Sigmoid colon (tissue), 7 donors: ENCODE measurements at places on chromosomes 1 and 21. TPM values are rescaled to one million over a fixed set of nuclear protein-coding genes. Genes with fewer than 3 reads are reported as not detected.

The DNALI1 gene
- total RNA-seq, result 13.0 TPM

The TNNI3K gene
- 6.7 TPM for total RNA-seq

- H3K4me3 ChIP-seq, result no peak overlapping the region
- no peaks in the 10 kb centered on the region for H3K27me3 ChIP-seq
- H3K36me3 ChIP-seq, result no peaks in the 10 kb centered on the region
- no peak for DNase-seq
- H3K27ac ChIP-seq, result no peak overlapping the region
These were observed 60.3 kb downstream of the GALNT2 start for GRCh38 chr1:230127105-230128054.

- no peaks in the 10 kb centered on the region for H3K4me1 ChIP-seq
- H3K36me3 ChIP-seq, result no peaks in the 10 kb centered on the region
- no peaks in the 10 kb centered on the region for H3K27me3 ChIP-seq
- H3K4me3 ChIP-seq, result no peak overlapping the region
These were observed 102.0 kb upstream of the SGIP1 start for GRCh38 chr1:66431999-66432398.

GRCh38 chr21:40546647-40547046, 300.3 kb downstream of the DSCAM start:
- H3K27me3 ChIP-seq, result no peaks in the 10 kb centered on the region
- H3K36me3 ChIP-seq, result no peaks in the 10 kb centered on the region
- no peak for DNase-seq
- no peak overlapping the region for H3K27ac ChIP-seq
- no peak overlapping the region for H3K4me3 ChIP-seq

- peaks cover 27% of the 10 kb centered on the region for H3K27me3 ChIP-seq
- DNase-seq, result peak; percentile 38
- H3K36me3 ChIP-seq, result no peaks in the 10 kb centered on the region
- no peaks in the 10 kb centered on the region for H3K4me1 ChIP-seq
- H3K27ac ChIP-seq, result no peak overlapping the region
These were observed 2.6 kb upstream of the GUCA2B start for GRCh38 chr1:42150651-42151050.

- H3K36me3 ChIP-seq, result no peaks in the 10 kb centered on the region
- H3K27me3 ChIP-seq, result no peaks in the 10 kb centered on the region
- DNase-seq, result no peak
- peaks cover 57% of the 10 kb centered on the region for H3K4me1 ChIP-seq
- no peak overlapping the region for H3K4me3 ChIP-seq
These were observed 53.0 kb upstream of the LAPTM5 start for GRCh38 chr1:30810416-30811080.

- H3K4me1 ChIP-seq, result no peaks in the 10 kb centered on the region
- H3K27ac ChIP-seq, result peak overlapping the region; percentile 99
- peak overlapping the region; percentile 48 for H3K4me3 ChIP-seq
- no peaks in the 10 kb centered on the region for H3K27me3 ChIP-seq
- peak; percentile 91 for DNase-seq
- no peaks in the 10 kb centered on the region for H3K36me3 ChIP-seq
These were observed 1.0 kb downstream of the TMEM200B start for GRCh38 chr1:29122682-29123052.

DNA sequence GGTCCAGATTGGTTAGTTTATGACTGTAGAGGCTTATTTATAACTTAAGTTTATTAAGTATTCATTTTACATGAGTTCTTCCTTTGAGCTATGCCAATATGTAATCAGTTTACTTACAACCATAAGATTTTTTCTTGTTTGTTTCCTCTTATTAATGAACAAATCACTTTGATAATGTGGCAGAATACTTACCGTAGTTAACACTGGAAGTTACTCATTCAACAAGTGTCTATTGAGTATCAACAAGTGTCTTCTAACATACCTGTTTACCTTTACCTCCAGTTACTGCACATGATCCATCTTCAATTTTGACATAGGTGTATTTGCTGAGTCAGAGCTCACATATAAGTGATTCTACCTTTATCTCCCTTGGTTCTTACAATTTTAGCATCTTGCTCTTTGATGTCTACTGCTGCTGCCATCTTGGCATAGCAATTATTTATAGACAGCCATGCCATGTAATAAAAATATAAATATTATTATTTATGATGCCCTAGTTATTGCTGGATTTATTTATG, 205.7 kb downstream of the NCAM2 start:
- H3K27me3 ChIP-seq, result no peaks in the 10 kb centered on the region
- H3K36me3 ChIP-seq, result no peaks in the 10 kb centered on the region
- no peaks in the 10 kb centered on the region for H3K4me1 ChIP-seq
